ENCODE measurements at places on chromosomes 16 and 17.

DNA sequence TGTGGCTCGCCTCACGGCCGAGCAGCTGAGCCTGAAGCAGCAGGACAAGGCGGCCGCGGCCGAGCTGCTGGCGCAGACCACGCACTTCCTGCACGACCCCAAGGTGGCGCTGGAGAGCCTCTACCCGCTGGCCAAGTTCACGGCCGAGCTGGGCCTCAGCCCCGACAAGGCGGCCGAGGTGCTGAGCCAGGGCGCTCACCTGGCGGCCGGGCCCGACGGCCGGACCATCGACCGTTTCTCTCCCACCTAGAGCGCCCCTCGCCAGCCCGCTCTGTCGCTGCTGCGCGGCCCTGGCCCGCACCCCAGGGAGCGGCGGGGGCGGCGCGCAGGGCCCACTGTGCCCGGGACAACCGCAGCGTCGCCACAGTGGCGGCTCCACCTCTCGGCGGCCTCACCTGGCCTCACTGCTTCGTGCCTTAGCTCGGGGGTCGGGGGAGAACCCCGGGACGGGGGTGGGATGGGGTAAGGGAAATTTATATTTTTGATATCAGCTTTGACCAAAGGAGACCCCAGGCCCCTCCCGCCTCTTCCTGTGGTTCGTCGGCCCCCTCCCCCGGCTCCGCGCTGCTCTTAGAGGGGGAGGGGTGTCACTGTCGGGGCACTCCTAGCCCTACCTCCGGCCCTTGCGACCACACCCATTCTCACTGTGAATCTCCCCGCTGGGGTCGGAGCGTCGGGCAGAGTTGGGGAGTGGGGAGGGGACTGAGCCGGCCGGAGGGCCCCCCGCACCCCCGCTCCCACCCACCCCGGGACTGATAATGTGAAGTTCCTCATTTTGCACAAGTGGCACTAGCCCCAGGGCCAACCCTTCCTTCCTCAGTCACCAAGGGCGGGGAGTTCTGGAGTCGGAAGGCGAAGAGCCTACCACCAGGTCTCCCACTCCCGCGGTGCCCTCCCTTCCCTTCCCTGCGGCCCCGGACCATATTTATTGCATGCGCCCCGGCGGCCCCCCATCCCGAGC, 4.0 kb downstream of the HIC1 start:
- DNase-seq, result no peak

DNA sequence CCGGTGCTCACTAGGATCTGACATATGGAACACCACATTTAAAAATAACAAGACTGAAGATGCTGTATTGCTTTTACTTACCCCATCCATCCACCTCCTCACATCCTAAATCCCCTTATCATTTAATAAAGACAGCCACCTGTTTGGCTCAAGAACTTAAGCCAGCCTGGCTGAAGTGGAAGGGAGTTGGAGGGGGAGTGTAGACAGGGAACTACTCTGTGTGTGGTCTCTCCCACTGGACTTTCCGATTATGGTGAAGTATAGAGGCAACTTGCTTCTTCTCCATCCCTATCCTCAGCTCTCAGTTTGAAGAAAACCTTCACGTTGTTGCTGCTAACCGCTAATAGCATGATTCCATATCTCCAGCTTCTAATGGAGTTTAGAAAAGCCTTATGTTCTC, 313.4 kb downstream of the CDH11 start:
- DNase-seq, result no peak

DNA sequence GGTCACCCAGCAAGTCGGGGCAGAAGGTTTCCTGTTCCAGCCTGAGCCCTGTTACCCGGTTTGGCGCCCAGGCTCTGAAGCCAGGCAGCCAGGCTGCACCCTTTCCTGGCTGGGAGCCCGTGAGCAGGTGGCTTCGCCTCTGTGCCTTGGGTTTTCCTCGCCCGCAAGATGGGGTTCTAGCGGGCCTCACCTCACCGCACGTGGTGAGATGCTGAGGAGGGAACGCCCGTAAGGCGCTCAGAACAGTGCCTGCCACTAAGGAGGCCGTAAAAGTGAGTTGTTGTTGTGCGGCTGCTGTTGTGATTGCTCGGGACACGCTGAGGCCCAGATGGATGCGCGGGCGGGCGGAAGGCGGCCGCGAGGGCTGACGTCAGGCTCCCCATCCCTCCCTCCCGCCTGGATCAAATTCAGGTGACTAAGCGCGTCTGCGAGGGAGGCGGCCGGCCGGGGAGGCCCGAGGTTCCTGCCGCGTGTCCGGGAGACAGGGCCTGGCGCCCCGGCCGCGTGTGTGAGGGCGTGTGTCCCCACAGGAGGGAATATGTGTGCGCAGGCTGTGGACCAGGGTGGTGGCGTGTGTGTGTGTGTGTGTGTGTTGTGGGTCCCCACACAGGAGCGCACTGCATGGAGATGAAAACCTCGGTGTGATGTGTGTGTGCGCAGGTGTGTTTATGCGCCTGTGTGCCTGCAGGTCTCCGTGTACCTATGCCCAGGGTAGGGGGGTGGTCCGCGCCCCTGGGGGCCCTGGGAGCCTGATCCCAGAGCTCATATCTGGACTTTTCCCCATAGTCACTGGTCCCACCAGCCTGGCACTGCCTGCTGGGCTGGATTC, 4.3 kb downstream of the CAMKK1 start:
- DNase-seq, result peak; percentile 64

GRCh38 chr16:13342675-13343074, 441.3 kb downstream of the SHISA9 start:
- no peak for DNase-seq

DNA sequence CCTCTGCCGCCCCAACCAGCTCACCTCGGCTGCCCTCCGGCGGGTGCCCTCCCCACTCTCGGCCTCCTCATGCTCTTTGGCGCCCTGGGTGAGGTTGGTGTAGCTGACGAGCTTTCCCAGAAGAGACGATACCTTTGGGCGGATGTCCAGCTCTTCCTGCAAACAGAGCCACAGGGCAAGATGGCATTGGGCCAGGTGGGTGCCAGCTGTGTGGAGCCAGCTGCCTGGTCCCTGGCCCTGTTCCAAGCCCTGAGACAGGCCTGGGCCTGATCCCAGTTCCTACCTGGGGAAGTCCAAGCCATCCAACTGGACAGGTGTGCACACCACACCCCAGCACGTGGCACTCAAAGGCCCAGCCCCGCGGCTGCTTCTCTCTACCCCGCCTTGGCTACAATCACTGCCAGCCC, 6.9 kb downstream of the SLC12A4 start:
- peak; percentile 94 for DNase-seq

Measured in epithelial cell of prostate (primary cell).